CD4-positive, alpha-beta T cell treated with Interleukin-4 for 4 hours (primary cell): ENCODE measurements at places on chromosomes 7 and 10.

- DNase-seq: no peak
Observed at GRCh38 chr10:128213156-128213555, 86.9 kb upstream of the MKI67 start.

- no peak for DNase-seq
Observed at GRCh38 chr10:51468424-51468823, 231.0 kb downstream of the CSTF2T start.

DNA sequence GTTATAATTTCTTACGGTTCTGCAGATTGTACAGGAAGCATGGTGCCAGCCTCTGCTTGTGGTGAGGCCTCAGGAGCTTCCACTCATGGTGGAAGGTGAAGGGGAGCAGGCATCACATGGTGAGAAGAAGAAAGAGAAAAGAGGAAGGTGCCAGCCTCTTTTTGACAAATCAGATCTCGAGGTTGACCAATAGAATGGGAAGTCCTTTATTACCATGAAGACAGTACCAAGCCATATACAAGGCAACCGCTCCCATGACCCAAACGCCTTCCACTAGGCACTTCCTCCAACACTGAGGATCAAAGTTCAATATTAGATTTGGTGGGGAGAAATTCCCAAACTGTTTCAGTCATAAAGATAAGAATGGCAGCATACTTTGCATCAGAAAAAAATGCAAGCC, 502.8 kb downstream of the GLRX3 start:
- no peak for DNase-seq

DNA sequence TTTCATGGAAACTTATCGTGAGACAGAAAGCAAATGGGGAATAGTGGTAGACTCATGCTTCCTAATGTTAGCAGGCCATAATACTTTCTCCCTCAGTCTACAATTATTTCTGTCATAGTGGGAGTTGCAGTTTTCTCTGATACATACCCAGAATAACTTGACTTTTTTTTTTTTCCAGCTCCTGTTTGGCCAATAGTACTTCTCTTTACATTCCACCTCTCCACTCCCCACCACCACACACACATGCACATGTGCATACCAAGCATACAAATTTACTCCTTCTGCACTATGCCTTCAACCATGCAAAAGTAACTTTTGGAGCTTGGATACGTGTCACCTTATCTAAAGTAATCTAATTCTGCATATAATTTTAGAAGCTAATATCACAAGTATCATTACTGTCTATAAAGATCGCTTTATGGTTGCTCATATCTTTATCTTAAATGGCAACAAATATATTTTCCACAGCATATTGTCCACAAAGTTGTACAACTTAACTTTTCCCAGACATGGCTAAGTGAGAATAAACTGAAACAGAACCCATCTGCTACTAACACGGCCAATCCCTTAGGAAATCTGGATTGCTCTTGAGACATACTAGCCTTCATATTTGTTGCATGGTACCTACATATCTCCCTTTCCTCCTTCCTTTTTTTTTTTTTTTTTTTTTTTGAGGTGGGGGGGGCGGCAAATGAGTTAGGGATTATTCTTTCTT, 49.0 kb downstream of the TES start:
- no peak for DNase-seq

DNA sequence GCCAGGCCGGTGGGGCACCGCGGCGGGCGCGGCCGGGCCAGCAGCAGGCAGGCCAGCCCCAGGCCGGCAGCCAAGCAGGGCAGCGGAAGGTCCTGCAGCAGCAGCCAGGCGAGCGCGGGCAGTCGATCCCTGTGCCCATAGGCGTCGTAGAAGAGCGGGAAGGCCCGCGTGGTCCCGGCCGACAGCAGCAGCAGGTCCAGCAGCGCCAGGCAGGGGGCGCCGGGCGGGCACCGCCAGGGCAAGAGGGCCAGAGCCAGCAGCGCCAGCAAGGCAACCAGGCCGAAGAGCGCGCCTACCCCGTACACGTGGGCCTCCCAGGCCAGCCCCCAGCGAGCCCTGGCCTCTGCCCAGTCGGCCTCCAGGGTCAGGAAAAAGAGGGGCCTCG, 8.4 kb upstream of the RBM28 start:
- DNase-seq: no peak

GRCh38 chr7:129799350-129799955, 153.3 kb downstream of the UBE2H start:
- no peak for DNase-seq

DNA sequence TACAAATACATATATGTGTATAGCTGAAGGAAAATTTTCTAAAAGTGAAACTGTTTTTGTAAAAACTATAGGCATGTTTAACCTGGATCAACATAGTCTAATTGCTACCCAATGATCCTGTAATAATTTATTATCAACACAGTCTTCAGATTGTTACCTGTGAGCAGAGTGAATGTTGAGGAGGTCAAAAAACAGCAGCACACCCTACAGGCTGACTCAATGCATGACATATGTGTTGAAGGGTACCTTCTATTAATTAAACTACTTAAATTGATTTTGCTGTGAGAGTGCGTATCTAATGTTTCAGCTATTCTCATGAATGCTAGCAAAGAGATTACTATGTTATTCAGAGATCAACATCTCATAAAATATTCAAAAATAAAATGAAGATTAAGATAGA, 411.4 kb downstream of the TNS3 start:
- DNase-seq: no peak

DNA sequence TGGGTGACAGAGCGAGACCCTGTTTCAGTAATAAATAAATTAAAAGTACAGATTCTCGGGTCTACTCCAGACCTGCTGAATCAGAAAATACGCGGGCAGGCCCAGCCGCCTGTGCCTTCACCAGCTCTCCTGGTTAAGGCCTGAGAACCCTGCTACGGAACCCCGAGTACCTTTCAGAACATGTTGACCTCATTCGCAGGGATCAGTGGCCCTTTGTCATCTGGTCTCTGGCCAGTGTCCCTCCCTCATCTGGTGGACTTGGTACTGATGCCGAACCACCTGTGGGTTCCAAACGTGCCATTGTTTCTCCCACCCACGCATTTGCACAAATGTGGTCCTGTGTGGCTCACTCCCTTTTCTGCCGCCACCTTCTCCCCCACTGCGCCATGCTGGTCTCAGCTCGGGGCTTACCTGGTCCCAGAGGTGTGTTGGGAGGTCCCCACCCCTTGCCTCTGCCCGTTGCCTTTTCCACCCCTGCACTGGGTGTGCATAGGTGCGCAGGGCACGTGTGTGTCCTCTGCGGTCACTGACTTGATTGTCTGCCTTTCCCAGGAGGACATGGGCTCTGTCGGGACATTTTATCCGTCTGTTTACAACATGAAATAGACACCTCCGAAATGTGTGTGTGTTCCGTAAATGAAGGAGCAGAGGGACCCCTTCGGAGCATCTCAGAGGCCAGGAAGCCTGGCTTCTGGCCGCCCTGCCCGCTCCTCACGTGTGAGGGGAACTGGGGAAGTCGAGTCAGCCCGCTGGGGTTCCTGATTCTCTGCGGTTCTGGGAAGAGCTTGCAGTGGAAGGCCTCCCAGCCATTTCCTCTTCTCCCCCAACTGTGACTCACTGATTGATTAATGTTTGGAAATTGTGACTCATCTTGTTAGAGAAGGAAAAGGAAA, 135.2 kb downstream of the CUX1 start:
- no peak for DNase-seq

GRCh38 chr7:158043551-158044481, 543.8 kb downstream of the PTPRN2 start:
- DNase-seq: no peak

- DNase-seq: no peak
Observed at GRCh38 chr7:6655636-6656385, 18.7 kb downstream of the ZNF316 start.

GRCh38 chr7:65489260-65489767, 115.7 kb downstream of the ZNF92 start:
- no peak for DNase-seq

DNA sequence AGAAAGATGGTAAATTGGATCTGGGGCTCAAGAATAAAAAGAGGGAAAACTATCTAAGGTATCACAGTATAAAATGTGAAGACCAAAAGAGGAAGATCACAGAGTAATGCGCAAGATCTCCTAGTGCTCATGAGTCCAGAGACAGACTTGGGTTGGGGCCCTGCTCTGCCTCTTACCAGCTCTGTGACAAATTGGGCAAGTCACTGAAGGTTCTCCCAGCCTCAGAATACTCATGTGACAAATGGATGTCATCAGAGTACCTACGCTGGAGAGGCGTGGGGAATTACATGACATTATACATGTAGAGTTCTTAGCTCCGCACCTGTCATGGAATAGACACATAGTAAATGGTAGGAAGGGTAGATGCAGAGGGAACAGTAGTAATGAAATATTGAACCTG, 124.4 kb downstream of the DOCK4 start:
- no peak for DNase-seq

- peak; percentile 29 for DNase-seq
Observed at GRCh38 chr10:97686301-97686961, 610 bp downstream of the AVPI1 start.

DNA sequence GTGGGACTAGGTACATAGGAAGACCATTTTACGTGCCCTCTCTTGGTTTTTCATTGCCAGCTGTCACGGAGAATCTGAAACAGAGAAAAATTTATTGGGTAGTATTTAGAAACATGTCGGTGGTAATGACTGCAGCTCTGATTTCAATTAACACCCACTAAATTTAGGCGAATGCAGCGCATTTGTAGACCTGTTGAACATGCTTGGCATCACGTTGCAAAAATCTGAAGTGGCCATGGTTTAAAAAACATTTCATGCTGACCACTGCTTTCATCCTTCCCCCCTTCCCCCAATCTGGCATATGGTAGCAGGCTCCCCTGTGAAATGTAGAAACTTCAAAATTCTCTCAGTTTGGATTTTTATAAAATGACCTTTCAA, 34.0 kb downstream of the LRMDA start:
- DNase-seq: no peak

GRCh38 chr10:99564361-99564760, 31.6 kb downstream of the NKX2-3 start:
- no peak for DNase-seq

DNA sequence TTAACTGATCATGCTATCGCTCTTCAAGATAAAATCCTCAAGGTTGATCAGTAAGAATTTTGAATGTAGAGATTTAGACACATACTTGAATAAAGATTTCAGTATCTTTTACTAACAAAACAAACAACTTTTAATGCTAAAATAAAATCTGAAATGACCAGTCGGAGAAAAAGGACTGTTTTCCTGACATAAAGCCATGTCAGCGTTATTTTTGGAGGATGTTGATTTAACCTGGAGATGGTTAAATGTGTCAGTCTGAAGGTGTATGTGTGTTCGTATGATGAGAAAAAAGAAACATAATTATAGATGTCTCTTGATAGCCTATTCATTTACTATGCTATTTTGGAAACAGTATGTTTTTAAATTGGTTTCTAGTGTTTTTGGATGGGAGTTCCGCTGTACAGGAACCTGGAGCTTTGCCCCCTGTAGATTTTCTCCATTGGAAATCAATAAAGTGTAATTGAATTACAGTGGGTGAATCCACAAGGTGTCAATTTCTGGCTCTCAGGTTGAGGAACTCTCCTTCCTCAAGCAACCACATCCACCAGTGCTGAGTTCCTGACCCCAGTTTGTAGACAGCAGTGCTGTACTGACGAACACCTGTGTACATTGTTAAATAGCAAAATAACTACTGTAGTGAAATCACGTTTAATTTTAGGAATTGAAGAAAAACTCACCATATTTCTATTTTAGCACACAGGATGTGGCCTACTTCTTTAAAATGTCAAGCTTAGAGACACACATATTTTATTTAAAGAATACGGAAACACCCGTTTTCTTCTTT, 670.1 kb downstream of the MAGI2 start:
- DNase-seq: no peak

DNA sequence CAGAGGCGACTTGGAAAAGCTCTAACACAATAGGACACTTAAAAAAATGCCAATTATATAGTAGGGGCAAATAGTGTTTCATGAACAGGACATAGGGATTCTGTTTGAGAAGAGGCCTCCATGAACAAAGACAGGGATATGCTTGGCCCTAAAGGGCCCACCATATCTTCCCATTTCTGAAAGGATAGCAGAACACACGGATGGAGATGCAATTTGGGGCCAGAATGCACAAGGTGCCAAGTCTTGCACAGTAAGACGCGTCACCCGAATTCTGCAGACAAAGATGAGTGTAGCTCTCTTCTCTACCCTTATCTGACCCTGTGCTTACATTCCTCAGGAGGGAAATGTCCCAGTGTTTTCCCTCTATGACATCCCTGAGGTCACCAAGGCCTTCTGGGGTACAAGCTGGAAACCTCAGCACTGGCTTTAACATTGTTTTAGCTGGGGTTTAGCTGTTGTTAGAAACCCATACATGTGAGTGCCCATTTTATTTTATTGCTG, 12.8 kb downstream of the PRKCQ start:
- DNase-seq: no peak

- no peak for DNase-seq
Observed at GRCh38 chr7:158246960-158247673, 340.5 kb downstream of the PTPRN2 start.

DNA sequence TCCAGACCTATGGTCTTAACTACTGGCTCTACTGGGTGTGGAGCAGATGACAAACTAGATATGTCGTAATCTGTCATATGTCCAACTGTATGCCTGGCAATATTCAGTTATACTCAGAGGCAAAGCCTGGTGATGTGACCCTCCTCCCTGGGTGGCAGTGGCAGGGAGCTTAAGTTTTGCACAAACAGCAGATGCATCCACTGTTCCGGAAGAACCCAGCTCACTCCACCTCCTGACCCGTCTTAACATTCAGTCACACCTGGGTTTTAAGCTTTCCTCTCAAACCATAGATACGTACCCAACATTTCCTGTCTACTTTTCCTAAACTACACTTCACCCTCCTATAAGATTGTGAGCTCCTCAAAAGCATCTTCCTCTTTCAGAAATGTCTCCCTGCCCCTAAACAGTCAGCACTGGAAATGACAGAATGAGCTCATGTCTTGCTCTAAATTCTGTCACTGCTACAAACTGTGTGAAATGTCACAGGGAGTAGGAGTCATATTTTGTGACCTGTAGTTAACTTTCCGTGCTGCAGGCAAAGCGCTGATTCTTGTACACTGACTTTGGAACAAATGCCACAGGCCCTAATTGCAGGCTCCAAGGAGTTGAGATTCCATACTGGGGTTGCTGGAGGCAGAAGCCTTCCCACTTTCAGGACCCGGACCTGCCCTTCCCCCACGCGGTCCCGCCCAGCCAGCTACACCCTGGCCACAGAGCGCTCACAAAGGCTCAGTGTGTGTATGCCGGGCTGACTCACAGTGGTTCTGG, 23.9 kb downstream of the SCD start:
- DNase-seq: peak; percentile 65

DNA sequence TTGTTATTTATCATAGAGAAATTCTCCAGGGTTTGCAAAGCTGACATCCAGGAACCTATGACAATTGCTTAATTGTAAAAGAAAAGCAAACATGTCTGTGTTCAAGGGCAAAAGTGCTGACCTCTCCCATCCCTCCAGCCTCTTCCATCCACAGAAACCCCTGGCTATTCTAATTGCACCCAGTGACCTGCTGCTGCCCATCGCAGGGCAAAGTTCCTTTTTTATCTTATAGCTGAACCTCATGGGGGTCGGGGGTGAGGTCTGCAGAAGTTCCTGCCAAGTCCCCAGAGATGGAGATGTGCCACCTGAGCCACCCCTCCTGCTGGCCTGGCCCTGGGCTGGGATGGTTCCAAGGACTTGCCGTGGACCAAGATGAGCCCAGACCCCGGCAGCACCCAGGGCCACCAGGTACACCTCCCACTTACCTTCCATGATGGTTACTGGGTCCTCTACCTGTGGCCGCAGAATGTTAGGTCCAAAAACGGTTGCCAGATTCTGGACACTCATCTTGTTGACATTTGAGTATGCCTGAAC, 146.5 kb downstream of the MAPK8 start:
- DNase-seq: no peak

- DNase-seq: no peak
Observed at GRCh38 chr10:124349996-124350280, 68.8 kb downstream of the OAT start.
